ENCODE measurements at places on chromosomes 13 and 19. TPM values are rescaled to one million over a fixed set of nuclear protein-coding genes. Genes with fewer than 3 reads are reported as not detected.

The ZNF208 gene
- total RNA-seq = 17.4 TPM

The VSIG10L gene
- 2.5 TPM for total RNA-seq

The FAM124A gene
- 30.3 TPM for total RNA-seq

The DPY19L3 gene
- total RNA-seq = 15.0 TPM

The CEACAM1 gene
- 1.2 TPM for total RNA-seq

The MAP4K1 gene
- total RNA-seq = 2.9 TPM

The ZNF491 gene
- 2.5 TPM for total RNA-seq

The ZNF649 gene
- 15.0 TPM for total RNA-seq

The CPB2 gene
- total RNA-seq = not detected

The ZNF296 gene
- total RNA-seq = not detected

The LAIR1 gene
- total RNA-seq = 11.5 TPM

The CEACAM20 gene
- not detected for total RNA-seq

The SPACA4 gene
- not detected for total RNA-seq

The DBP gene
- 9.3 TPM for total RNA-seq

The IFNL2 gene
- total RNA-seq = not detected
